ENCODE measurements at places on chromosomes 16 and 17.

DNA sequence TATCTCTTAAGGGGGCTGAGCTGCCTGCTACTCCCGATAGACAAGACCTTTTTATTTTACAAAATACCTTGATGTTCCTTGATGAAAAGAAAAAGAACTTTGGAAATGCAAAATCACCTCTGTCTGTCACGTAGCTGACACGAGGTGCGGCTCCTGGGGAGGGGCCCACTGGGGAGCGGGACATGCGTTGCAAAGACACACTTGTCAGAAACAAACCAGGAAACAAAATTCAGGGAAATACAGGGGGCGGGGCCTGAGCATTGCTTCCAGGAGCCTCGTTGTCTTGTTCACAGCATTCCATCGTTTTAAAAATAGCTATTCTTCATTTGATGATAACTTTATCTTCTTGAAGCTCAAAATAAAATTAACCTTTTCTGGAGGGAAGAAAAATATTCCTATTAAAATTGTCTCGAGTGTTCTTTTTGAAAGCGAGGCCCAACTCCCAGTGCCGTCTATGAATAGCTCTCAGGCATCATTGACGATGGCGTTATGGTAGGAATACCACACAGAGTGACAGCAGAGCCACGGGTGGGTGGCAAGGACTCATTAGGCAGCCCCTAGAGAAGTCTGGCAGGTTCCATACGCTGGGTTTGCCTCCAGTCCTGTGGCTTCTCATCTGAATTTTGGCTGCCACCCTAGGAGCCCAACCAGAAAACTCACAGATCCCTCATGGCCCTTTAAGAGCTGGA lies 286.9 kb downstream of the CPPED1 start:
- no peak for DNase-seq

DNA sequence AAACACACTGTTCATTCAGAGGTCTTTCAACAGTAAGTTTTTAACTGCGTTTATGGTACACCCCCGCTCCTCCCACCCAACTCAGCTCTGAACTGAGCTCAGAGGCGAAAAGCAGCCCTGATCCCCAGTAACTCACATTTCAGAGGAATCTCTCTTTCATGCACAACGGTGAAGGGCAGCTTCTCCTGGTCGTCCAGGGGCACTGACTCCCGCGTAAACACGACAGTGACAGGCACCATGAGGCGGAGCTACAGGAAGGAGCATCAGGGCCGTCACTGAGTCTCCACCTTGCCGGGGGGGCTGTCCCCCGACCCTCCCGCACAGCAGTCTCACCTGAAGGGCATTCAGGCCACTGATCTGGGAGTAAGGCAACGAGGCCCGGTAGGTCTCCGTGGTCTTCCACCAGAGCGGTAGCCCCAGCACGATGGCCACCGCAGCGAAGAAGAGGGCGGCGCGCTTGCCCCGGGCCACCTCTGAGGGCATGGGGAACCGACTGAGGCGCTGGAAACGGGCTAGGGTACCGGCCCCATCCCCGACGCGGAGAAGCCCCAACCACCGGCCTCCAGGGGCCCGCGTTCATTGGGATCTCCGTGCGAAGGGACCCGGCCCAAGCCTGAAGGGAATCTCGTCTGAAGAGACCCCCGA lies 486 bp downstream of the PIGS start:
- DNase-seq, result no peak

DNA sequence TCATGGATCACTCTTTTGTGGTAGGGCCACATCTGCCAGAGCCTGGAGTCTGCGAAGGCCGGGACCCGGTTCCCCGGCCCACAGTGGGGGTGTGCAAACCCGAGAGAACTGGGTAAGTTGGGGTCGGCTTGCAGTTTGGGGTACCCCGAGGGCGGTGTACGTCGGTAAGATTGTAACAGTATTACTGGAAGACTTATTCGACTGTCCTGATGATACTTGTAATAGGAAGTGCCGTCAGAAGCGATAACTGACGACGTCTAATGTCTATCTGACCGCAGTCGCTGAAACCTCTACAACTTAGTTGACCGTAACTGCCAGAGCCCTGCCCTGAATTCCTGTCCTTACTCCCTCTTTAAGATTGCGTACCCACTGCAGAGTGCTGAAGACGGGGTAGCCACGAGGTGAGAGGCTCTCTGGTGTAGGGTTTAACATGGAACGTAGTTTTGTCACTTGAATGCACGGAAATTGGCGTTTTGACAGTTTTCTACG lies 24.0 kb downstream of the TRPV2 start:
- no peak for DNase-seq

DNA sequence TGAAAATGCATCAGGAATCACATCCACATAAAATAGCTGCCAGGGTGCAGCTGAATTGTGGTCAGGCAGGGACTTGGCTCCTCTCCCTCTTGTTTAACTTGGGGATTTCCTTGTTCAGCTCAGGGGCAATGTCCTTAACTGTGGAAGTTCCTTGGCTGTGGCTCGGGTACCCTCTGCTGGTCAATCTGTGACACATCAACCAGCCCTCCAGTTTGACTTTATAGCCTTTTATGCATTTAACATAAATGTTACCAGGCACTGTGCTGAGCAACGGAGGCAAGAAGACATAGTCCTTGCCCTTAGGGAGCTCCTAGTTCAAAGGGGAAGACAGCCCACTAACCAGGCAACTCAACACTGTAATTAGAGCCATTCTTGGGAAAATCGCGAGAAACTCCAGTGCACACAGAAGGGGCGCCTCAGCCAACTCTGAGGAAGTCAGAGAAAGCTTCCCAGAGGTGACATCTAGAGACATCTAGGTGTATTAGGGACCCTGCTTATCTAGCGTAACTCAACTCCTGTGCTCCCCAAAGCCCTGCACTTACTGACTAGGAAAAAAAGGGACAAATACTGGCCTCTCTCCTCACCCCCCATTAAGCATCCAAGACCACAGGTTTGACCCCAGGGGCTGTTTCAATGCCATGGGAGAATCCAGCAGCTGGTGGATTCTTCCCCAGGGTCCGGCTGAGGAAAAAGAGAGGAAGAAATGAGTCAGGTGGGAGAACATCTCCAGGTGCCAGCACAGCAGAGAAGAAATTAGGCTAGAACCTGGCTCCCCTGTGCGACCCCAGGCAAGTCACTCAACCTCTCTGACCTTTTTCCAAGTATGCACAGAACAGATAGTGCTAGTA lies 17.3 kb upstream of the EEF2K start:
- peak; percentile 37 for DNase-seq

DNA sequence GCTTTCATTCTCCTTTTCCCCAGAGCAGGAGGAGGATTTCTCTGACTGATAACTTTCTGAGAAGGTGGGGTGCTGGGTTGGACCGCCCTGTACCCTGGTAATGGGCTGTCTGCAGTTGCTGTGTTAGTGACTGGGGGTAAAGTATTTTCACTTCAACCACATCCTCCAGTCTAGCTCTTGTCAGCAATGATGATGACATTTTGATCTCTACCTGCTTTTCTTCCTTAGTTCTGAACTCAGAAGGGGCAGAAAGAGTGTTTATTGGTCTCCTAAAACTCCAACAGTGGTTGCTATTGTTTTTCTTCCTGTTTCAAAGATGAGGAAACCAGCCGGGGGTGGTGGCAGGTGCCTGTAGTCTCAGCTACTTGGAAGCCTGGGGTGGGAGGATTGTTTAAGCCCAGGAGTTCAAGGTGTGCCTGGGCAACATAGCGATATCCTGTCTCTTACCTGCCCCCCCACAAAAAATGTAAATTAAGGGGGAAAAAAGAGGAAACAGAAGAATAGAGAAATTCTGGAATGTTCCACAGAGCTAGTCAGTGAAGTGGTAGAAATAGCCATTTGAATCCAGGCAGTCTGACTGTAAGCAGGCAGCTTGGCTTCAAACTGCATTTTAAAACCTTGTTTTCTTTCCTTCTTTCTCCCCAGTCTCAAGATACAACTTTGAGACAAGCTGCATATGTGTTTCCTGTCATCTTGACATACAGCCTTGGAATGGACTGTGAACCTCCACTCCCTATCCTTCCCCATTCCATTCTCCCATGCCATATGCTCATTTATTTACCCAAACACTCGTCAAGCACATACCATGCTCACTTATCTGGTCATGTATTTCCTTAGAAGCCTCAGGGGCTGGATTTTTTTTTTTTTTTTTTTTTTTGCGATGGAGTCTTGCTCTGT lies 3.3 kb upstream of the N4BP1 start:
- DNase-seq, result no peak

DNA sequence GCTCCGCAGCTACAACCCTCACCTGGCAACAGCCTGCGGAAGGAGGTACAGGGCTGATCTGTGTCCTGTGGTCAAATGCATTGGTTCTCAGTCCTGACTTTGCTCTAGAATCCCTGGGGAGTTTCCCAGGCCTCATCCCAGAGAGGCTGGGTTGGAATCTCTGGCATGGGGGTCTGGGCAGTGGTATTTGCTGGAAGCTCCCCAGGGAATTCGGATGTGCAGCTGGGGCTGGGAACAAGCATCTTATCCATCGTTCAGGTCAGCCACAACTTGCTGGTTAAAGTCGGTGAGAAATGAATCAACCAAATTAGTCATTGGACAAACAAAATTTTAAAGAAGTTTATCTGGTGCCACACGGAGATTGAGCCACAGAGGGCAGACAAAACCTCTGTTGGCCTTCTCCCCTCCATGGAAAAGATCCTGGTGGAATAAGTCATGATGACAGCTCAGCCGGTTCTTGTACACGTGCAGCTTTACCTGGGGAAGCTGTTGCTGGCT lies 231.2 kb downstream of the FOXL1 start:
- no peak for DNase-seq

DNA sequence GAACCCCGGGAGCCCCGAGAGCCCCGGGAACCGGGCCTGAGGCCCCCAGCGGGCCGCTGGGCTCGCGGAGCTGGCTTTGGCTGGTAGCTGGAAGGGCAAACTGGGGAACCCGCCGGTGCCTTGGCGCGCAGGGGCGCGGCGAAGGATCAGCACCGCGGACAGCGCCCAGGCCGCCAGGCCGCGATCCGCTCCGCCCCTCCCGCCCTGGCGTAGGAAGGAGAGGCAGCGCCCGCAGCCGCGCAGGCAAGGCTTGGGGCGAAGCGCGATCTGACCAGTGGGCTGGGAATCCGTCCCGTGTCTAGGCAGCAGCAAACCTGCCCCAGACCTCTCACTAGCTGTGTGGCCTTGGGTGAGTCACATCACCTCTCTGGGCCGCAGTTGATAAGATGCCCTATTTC lies 331 bp upstream of the CCDC92B start:
- peak; percentile 65 for DNase-seq

GRCh38 chr16:67659675-67660563 lies at the start of gene ACD:
ACD (minus strand) TSS chr16:67660260; CDS start chr16:67660220, 40 bp downstream.
- peak; percentile 86 for DNase-seq

DNA sequence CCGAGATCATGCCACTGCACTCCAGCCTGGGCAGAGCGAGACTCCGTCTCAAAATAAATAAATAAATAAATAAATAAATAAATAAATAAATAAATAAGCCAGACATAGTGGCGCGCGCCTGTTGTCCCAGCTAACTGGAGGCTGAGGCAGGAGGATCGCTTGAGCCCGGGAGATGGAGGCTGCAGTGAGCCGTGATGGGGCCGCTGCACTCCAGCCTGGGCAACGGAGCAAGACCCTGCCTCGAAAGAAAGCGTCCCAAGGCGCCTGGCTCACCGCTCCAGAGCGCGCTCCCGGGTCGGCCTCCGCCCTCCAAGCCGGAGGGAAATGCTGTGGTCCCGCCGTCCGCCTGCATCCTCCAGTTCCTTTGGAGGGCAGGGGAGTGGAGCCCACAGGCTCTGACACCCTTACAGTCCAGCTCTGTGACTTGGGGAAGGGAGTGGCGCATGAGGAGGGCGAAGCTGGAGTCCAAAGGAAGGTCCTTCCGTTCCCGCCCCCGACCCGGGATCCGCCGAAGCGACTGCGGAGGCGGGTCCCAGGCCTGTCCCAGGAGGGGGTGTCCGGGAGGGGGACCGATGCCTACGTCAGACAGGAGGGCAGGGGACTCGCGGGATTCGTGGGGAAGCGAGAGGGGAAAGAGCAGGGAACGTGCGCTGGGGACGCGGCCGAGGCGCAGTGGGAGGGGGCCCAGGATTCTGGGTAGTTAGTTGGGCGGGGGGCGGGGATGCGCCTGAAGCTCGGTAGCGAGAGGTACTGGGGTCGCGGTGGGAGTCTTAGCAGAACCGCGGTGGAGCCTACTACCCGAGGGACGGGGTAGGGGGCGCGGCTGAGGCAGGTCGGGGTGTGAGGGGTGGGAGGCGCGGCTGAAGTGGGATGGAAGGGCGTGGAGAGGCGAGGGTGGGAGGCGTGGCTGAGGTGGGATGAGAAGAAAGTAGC lies 8.4 kb upstream of the TRPV2 start:
- DNase-seq, result no peak

DNA sequence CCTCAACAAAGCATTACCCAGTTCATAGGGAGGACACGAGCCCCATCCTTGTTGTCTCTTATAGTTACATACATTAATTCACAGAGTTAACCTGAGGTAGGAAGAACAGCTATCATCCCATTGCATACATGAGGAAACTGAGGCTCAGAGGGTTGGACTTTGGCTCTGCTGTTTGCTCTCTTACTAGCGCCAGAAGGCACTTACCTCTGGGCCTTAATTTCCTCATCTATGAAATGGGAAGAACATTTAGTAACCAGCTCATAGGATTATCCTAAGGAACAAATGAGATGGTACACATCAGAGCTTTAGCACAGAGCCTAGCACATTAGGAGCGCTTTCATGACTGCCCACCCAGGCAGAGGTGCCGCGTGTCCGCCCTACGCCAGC lies 27.6 kb downstream of the NEUROD2 start:
- no peak for DNase-seq

GRCh38 chr16:4049031-4049430 lies 67.2 kb downstream of the ADCY9 start:
- no peak for DNase-seq

- no peak for DNase-seq
These were observed at the start of gene ZG16B for GRCh38 chr16:2829501-2830354. ZG16B (plus strand) TSS chr16:2830303; CDS start chr16:2830442, 139 bp downstream.

- DNase-seq, result no peak
These were observed 27.7 kb downstream of the SPACA3 start for GRCh38 chr17:33019161-33019890.

GRCh38 chr17:4256952-4257351 lies 6.8 kb downstream of the ANKFY1 start:
- no peak for DNase-seq

DNA sequence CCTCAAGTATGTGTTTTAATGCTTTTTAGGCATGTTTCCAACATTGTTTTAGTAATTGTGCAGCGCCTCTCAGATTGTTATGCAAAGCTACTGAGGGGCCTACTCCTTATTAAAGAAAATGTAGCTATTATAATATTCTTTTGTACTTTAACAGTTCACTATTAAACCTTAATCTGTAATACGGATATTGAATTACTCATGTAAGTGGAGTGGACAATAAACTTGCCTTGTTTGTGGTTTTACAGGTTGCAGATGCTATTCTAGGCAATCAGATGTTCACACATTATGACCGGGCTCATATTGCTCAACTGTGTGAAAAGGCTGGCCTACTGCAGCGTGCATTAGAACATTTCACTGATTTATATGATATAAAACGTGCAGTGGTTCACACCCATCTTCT lies 41.0 kb downstream of the PTRH2 start:
- no peak for DNase-seq

GRCh38 chr17:77916264-77916663 lies 42.2 kb upstream of the TNRC6C start:
- no peak for DNase-seq

- no peak for DNase-seq
These were observed 111.8 kb upstream of the CRHR1 start for GRCh38 chr17:45672301-45672700.

Measured in stimulated activated CD8-positive, alpha-beta memory T cell treated with anti-CD3 and anti-CD28 coated beads, Interleukin-2, amount 100 ng/mL, for 48 hours (primary cell).